ENCODE measurements at places on chromosomes 6 and 20. TPM values are rescaled to one million over a fixed set of nuclear protein-coding genes. Genes with fewer than 3 reads are reported as not detected.
A peak's percentile ranks its signal among the peaks of the same experiment; 100 is the strongest.

TSBP1 gene
- total RNA-seq, result not detected

DNAH8 gene
- 0.12 TPM for total RNA-seq

CGA gene
- total RNA-seq, result 5.5 TPM

BPI gene
- not detected for total RNA-seq

- peaks cover 2% of the 10 kb centered on the region for H3K36me3 ChIP-seq
- H3K27ac ChIP-seq, result no peak overlapping the region
- no peaks in the 10 kb centered on the region for H3K27me3 ChIP-seq
- no peak for DNase-seq
Observed at GRCh38 chr6:56796196-56796532, 153.5 kb upstream of the DST start.

DNA sequence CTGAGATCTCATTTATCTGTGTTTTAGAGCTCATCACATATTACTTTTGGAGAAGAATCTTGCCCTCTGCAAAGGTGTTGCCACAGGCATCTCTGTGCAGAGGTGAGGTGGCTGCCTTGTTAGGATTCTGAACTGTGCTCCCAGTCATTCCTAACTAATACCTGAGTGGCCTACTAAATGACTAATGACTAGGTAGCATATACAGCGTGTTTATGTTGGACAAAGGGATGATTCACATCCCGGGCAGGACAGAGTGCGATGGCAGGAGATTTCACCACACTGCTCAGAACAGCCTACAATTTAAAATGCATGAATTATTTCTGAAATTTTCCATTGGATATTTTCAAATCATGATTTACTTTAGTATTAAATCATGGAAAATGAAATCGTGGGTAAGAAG lies 23.1 kb upstream of the CGA start:
- no peak overlapping the region for H3K27ac ChIP-seq
- H3K4me1 ChIP-seq, result peaks cover 6% of the 10 kb centered on the region
- peaks cover 2% of the 10 kb centered on the region for H3K36me3 ChIP-seq
- H3K27me3 ChIP-seq, result no peaks in the 10 kb centered on the region
- H3K4me3 ChIP-seq, result no peak overlapping the region
- no peak for DNase-seq

DNA sequence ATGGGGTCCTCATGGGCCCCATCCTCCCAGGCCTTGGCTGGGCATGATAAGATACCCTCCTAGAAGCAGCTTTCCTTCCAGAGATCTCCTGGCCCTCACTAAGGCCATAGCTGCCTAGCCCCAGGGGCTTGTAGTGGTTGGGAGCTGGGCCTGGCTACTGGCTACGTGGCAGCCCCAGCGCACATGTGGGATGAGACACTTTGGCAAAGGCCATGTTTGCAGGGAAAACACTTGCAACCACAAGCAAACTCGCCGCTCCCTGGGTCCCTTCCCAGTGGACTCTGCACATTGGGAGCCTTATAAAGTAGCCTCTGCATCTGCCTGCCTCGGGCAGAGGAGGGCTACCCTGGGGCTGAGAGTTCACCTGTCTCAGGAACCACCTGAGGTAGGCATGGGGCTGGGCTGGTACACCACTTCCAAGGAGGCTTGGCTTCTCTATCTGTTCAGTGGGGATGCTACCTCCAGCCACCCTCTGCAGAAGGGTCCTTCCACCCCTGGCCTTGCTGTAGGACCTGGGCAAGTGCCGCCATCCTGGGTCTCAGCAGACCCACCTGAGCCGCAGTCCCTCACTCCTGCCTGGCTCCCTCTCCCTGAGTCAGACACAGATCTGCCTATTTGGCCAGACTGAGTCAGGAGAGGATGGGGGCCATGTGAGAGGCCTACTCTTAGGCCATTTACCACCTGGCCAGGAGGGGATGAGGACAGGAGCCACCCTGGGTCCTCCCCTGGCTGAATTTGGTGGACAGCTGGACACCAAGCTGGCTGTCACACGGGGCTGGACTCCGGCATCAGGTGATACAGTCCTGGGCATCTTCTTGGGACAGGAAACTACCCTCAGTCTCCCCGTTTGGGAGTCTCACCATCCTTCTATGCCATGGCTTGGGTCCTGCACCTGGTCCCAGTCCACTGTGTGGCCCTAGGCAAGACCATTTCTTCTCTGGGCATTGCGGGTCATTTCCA lies at the start of gene BPIFB2:
Gene BPIFB2 (plus strand): TSS at position 329 of the 960 bp plus-strand sequence. CDS start 871 bp downstream, outside the sequence.
- H3K36me3 ChIP-seq, result no peaks in the 10 kb centered on the region
- no peak within 1 kb of the TSS for H3K4me3 ChIP-seq
- DNase-seq, result no peak
- no peak within 1 kb of the TSS for H3K27ac ChIP-seq
- no peaks in the 10 kb centered on the region for H3K4me1 ChIP-seq

DNA sequence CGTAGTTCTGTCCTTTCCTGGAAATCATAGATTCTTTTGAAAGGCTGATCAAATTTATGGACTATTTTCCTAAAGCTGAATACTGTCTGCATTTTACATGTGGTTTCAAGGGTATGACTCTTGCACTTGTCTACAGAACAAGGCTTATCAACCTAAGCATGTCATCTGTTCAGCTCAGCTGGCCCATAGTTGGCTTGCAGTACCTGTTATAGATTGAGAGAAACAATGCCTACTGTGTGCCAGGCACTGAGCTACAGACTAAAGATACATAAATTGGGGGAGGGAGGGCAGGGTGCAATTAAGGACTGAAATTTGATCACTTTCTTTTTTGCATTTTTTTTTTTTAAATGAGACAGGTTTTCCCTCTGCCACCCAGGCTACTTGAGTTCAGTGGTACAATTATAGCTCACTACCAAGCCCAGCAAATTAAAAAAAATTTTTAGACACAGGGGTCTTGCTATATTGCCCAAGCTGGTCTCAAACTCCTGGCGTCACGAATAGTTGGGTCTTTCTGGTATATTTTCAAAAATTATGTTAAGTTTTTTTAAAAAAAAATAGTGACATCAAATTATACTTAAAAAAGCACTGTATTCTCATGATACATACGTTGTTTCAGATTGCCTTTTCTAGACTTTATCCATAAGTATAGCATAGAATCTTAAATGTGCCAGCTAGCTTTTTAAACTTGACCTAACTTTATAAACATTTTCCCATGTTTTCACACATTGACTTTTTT lies 52.2 kb downstream of the RREB1 start:
- H3K27ac ChIP-seq, result peak overlapping the region; percentile 86
- peaks cover 72% of the 10 kb centered on the region for H3K4me1 ChIP-seq
- no peak overlapping the region for H3K4me3 ChIP-seq
- DNase-seq, result no peak

GRCh38 chr6:11789744-11790143 lies 11.1 kb upstream of the ADTRP start:
- peaks cover 5% of the 10 kb centered on the region for H3K4me1 ChIP-seq
- no peaks in the 10 kb centered on the region for H3K27me3 ChIP-seq
- no peaks in the 10 kb centered on the region for H3K36me3 ChIP-seq
- no peak overlapping the region for H3K4me3 ChIP-seq
- H3K27ac ChIP-seq, result no peak overlapping the region

All from progenitor cell of endocrine pancreas (in vitro differentiated cells).